ENCODE measurements at places on chromosomes 6 and 20.

DNA sequence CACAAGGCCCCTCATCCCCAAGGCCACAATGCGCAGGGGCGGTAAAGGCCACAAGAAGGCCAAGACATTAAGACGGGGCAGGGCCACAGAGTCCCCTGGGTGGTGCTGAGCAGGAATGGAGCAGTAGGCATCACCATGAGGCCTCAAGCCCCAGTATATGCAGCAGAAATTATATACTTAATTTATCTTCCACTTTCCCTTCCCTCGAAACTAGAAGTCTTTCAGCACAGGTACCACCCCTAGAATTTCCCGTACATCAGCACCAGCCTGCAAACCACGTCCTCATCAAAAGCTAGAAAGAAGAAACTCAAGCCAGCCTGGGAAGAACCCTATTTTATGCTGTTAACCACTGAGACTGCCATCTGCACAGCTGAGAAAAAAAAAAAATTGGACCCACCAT, 89.4 kb downstream of the PLG start:
- DNase-seq = no peak

DNA sequence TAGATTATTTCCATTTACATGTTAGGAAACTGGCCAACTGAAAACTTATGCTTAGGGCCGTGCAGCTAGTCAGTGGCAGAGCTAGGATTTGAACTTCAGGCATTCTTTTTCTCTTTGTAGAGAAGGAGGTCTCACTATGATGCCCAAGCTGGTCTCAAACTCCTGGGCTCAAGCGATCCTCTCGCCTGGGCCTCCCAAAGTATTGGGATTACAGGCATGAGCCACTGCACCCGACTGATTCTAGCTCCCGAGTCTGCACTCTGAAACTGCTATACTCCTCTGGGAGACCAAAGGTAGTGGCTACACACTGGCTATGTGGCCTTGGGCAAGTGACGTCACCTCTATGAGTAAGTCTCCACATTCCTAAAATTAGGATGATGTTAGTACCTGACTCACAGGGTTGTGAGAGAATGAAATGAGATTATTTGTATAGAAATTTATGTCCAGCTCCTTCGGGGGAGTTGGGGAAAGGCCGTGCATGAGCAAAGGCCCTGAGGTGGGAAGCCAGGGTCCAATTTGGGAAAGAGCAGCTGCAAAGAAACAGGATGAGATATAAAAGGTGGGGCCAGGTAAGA, 6.4 kb downstream of the PLTP start:
- DNase-seq = no peak

DNA sequence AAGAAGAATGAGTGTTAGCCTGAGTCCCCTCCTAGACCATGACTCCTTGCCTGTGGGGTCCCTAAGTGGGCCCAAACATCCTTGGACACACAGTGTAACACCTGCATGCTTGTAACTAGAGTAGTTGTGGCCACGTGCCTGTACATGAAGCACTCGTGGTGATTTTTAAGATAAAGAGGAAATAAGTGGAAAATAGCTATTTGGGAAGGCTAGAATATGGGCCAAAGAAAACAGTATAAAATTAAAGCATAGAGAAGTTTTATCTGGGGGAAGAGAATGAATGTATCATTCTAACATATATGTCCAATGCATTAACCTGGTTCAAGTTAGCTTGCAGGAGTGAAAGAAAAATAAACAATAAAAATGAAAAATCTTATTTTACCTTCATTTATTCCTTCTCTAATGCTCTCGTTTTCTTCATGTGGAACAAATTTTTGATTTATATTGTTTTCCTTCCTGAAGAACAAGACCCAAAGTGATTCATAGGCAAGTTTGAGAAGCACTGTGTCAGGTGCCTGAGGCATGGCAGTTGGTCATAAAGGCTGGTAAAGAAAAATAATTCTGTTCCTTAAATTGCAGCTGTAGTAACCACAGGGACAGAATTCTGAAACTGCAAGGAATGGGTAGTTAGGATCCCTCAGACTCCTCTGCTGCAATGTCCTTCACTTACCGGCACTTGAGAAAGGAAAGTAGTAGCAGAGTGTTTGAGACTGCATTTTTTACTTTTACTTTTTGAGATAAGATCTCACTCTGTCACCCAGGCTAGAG, 8.5 kb upstream of the CST3 start:
- no peak for DNase-seq

DNA sequence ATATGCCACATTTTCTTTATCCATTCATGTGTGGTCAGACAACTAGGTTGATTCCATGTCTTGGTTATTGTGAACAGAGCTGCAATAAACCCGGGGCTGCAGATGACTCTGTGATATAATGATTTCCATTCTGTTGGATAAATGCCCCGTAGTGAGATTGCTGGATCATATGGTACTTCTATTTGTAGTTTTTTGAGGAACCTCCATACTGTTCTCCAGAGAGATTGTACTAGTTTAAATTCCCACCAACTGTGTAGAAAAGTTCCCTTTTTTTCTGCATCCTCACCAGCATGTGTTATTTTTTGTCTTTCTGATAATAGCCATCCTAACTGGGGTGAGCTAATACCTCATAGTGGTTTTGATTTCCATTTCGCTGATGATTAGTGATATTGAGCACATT, 62.2 kb upstream of the MAP3K4 start:
- DNase-seq = no peak

GRCh38 chr20:49476016-49476355, 6.5 kb downstream of the KCNB1 start:
- DNase-seq = no peak

- DNase-seq = no peak
Observed at GRCh38 chr6:145189836-145190235, 545.5 kb downstream of the EPM2A start.

DNA sequence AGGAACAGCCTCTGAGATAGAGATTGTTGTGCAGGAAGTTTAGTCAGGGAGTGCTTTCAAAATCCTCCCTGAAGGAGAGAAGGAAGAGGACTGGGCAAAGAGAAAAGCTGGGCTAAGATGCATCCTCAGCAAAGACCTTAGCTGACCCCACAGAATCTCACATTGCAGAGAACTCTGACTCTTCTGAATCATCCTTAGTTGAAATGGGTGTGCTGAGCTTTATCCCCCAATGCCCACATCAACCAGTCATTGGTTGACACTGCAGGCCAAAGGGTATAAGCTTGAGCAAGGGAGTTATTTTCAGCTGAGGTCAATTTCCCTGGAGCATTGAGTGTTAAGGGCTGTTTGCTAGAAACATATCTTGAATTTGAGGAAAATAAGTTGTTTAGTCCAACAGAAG, 732.2 kb downstream of the CBLN4 start:
- no peak for DNase-seq

DNA sequence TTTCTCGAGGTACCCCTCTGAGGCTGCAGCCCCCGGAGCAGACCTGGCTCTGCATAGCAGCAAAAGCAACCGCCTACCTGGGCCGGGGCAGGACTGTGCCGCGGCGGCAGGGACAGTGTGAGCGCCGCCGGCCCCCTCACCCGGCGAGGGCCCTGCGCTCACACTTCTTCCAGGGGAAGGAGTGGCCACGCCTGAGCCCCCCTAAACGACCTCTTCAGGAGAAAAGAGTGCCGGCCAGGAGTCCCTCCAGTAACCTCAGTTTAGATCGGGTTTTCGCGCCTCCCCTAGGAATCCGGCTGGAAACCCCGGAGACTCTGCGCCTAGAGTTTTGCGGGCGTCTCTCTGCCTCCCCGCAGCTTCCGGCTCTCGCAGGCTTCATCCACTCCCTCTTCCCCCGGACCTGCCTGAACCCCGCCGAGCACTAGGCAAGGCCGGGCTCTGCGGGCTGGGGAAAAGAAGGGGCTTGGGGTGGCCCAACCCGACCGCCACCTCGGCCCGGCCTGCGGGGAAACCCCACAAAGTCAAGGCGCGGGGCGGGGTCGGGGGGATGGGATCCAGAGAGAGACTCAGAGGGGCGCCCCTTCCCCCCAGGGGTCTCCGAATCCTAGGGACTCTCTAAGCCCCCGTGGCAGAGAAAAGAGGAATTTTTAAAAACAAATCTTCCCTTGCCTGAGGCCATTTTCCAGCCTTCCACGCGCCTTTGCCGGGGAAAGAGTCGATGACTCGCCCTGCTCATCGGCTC, 558 bp downstream of the LINC00237 start:
- DNase-seq = no peak

DNA sequence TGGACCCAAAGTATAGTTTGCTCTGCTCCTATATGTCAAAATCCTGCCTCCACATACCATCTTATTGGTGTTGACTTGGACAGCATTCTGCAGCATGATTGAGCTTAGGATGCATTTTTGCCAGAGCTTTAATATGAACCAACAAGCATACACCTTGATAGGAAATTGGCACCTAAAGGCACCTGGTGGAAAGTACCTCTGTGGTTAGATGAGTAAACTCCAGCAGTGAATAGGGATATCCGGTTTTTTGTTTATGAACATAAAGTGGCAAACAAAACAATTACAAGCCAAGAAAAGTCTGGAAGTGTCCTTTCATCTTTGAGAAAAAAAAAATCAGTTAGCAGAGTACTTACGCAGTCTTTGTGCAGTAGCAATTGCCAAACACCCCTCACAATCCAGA, 6.2 kb upstream of the CYP24A1 start:
- DNase-seq = no peak

GRCh38 chr6:125584468-125584939, 164.9 kb upstream of the HEY2 start:
- no peak for DNase-seq

- no peak for DNase-seq
Observed at GRCh38 chr6:135438907-135439535, 58.5 kb downstream of the AHI1 start.

DNA sequence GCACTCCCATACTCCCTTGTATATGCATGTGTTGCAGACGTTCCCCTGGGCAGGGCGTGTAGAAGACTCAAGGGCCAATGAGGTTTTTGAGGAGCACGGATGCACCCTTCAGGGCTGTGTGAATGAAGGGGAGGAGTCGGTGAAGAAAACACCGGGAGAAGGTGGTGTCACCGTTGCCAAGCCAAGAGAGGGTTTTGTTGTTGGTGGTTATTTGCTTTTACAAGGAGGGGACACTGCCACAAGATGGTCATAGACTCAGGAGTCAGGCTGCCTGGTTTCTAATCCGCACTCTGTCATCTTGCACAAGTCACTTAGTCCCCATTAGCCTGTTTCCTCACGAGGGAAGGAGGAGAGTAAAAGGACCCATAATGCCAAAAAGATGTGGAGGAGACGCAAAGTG, 124.0 kb downstream of the PXDC1 start:
- no peak for DNase-seq

- no peak for DNase-seq
Observed at GRCh38 chr6:140923048-140923447, 1209.7 kb upstream of the GJE1 start.

GRCh38 chr6:34465531-34466241, at the start of gene PACSIN1:
TSS of gene PACSIN1 (plus strand) at chr6:34466076. CDS start at chr6:34526306, 60,230 bp downstream.
- DNase-seq = no peak

DNA sequence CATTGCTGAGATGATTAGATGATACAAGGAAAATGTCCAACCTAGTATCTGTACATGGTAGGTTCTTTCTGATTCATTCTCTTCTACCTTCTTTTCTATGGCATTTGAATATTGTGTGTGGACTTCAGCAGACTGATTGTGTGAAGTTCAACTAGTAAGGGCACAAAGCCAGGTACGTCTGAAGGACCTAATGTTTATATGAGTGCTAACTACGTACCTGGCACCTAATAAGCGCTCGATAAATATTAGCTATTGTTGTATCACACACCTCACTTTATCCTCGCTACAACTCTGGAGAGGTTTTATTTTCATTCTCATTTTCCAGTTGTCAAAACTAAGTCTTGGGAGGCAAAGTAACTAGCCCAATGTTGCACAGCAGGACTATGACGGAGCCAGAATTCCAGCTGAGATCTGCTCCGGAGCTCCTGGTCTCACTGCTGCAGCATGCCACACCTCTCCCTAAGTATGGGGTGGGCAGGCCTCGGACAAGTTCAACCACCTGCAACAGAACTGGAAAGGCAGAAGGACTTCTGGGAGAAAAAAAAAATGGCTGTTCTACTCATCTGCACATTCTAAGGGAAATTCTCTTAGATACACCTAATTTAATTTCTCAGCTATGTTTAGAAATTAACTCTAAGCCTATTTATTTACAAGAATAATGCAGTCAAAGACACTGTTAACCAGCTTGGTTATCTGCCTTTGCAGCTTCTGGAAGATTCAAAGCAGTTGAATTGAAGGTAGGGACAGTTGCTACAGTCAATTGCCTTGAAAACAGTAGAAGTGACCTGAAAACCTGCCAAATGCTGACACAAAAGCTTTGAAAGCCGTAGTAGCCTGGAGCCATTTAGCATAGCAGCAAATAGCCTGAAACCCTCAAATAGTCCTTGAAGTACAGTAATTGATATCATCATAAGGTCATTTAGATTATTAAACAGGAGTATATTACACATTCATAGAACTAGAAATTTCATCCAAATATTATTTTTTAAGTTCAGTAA, 165.0 kb downstream of the PDE7B start:
- DNase-seq = no peak

- no peak for DNase-seq
Observed at GRCh38 chr6:71289039-71289801, 609 bp downstream of the OGFRL1 start.

- DNase-seq = no peak
Observed at GRCh38 chr6:95682476-95682875, 105.1 kb downstream of the MANEA start.

- no peak for DNase-seq
Observed at GRCh38 chr6:41469156-41470028, 76.8 kb upstream of the FOXP4 start.

GRCh38 chr20:1184638-1185315, at the start of gene TMEM74B:
TSS of gene TMEM74B (minus strand) at chr20:1184981. CDS start at chr20:1183801, 1,180 bp downstream.
- DNase-seq = no peak

- DNase-seq = no peak
Observed at GRCh38 chr6:140915103-140915502, 1217.6 kb upstream of the GJE1 start.

- DNase-seq = no peak
Observed at GRCh38 chr20:47656318-47656717, 129.0 kb downstream of the SULF2 start.

GRCh38 chr20:18001131-18001921, 32.5 kb downstream of the MGME1 start:
- DNase-seq = no peak
